NCI-H446 treated with DMSO at 0.1 percent for 48 hours (cell line): ENCODE measurements at places on chromosomes 6 and 20.

GRCh38 chr6:90356012-90356421 is 59.4 kb upstream of the BACH2 start:
- DNase-seq, result no peak

DNA sequence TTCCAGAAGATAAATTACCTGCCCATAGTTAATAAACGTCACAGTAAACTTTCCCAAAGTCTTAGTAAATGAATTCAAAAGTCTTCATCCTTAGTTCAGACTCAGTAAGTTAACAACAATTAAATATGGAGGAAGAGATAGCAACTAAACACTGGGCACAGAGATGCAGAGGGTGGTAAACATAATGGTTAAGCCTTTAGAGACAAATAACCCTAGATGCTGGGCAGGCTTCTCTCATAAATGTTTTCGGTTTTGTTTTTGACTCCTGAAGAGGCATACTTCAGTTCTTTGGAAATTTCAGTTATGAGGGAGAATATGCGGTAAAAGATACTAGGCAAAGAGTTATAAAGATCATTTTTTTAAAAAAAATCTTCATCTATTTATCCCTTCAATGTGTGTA is 369.8 kb downstream of the FRK start:
- DNase-seq, result no peak

GRCh38 chr6:37047689-37048402 is 42.4 kb downstream of the FGD2 start:
- no peak for DNase-seq

DNA sequence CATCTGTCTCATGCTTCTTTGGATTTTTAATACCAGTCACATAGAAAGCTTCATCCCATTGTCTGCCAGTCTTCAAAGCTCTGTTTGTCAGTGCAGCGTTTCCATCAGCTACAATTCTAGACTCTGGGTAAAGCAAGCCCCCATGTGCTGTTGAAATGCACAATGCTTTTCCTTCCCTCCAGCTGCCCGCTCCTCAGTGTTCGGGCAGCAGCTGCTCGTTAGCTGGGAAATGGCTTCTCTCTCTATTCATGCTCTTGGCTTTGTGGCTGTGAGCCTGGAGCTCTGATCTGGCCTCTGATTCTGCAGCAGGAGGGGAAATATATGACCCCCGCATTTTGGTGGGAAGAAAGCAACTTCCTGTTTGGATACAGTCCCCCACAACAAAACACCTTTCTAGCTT is 213.0 kb upstream of the CDYL start:
- no peak for DNase-seq

GRCh38 chr20:17377231-17377630 is 150.4 kb downstream of the PCSK2 start:
- no peak for DNase-seq

- no peak for DNase-seq
Measured at GRCh38 chr6:82891076-82891475, 174.6 kb downstream of the UBE3D start.

GRCh38 chr6:122676688-122677087 is 66.5 kb downstream of the PKIB start:
- DNase-seq, result no peak

- peak; percentile 25 for DNase-seq
Measured at GRCh38 chr6:105318660-105319059, 84.2 kb downstream of the PREP start.

DNA sequence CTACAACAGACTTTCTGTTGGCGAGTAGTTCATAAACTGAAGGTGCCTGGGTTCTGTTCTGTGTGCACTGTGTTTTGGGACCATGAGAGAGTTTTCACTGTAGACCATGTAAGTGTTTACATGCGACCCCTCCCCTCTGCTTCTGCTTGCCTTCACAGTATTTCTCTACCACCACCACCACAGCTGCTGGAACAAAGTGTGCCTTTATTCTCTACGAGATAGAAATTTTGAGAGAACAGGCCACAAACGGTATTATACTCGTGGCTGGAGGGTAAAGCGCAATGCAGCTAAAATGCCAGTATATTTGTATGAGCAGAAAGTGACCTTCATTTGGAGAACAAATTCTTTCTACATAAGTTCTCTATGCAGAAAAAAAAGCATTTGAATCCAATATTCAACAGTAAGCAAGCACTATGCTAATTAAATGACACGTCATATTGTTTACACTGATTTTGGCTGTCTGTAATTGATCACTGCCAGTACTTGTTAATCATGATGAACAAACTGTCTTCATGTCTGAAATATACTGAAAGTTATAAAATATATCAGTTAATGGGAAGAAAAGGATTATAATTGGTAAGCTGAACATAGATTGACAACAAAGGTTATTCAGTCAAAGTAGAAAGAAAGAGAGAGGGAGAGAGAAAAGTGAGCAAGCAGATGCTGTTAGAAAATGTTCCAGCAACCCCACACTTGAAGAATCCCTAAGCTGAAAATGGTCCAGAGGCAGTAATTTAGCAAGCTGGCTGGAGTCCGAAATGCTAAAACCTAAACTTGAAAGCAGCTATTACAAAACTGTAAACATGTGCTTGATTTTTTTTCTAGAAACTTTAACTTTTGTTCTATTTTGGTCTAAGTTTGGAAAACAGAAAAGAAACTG is 8.8 kb downstream of the CLDN20 start:
- peak; percentile 23 for DNase-seq

GRCh38 chr6:16222826-16223225 is 15.6 kb upstream of the GMPR start:
- DNase-seq, result no peak

DNA sequence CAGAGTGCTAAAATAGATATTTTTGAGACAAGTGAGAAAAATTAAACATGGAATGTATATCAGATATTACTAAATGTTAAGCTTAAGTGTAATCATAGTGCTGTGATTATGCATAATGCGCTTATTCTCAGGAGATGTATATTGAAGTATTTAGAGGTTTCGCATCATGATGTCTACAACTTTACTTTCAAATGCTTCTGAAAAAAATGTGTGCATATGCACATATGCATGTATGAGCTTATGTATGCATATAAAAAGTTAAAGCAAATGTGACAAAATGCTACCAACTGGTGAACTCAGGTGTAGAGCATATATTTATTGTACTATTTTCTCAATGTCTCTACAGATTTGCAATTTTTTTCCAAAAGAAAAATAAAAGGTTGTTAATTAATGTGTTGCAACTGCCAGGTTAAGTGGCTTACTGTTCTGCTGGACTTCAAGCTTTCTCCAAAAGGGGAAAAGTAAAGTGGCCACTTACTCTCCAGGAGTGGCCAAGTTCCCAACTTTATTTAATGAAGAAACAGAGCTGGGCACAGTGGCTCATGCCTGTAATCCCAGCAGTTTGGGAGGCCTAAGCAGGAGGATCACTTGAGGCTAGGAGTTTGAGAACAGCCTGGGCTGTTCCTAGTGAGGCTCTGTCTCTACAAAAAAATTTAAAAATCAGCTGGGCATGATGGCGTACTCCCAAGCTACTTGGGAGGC is 48.9 kb downstream of the B4GALT5 start:
- no peak for DNase-seq

- no peak for DNase-seq
Measured at GRCh38 chr20:41534842-41535241, 83.3 kb downstream of the CHD6 start.

GRCh38 chr6:57307850-57308249 is 9.6 kb upstream of the PRIM2 start:
- DNase-seq, result no peak

DNA sequence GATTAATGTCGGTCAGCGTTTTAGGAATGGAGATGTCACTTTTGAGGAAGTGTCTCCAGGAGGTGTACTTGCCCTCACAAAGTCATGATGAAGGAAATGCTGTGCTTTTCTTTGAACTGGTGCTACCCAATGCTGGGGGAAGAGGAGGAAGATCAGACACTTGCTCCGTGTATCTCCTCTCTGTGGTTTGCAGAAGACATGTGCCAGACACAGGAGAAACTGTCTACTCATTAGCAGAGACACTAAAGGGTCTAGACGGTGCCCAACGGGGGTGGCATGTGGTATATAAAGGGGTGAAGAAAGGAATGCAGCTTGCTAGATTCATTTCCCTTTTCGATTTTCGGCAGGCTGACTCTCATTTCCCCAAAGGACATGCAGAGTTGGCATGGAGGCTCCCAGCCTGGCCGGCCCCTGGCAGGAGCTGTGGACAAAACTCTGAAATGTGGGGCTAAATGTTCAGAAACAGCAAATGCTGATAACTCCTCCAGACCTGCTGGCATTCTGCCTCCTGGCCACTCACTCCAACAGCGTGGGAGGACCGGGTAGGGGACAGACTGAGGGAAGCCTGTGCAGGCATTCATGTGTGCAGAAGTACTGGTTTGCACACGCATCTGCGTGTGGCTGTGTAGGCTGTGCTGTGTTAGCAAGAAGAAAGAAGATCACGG is 59.6 kb upstream of the QKI start:
- no peak for DNase-seq

DNA sequence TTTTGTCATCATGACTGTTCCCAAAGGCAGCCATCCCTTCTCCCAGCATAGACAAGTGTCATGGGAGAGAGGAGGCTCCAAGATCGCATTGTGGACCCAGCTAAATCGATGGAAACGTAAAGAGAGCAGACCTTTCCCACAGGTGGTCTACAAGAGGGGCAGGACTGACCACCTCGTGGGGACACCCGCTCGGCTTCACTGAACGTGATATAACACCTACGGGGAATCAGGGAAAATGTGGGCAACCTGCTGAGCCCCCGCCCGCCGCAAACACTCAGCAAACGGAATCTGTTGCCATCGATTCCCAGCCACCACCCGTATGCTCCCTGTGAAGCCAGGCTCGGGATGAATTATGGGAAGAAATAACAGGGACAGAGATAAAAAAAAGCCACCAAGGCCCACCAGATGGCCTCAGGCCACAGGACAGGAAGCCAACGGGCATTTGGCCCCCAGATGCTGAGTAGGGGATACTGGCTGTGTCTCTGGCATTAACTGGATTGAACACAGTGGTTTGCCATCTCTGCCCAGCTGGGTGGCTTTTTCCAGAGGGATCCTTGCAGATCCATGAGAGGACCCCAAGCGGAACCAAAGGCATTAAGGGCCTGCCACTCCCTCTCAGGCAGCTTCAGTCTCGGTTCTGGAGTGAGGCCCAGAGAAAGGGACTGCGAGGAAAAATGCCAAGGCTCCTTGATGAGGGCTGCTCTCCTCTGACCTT is 44.4 kb downstream of the BMP7 start:
- DNase-seq, result no peak

GRCh38 chr20:62417981-62418708 is 9.2 kb downstream of the RBBP8NL start:
- DNase-seq, result no peak

DNA sequence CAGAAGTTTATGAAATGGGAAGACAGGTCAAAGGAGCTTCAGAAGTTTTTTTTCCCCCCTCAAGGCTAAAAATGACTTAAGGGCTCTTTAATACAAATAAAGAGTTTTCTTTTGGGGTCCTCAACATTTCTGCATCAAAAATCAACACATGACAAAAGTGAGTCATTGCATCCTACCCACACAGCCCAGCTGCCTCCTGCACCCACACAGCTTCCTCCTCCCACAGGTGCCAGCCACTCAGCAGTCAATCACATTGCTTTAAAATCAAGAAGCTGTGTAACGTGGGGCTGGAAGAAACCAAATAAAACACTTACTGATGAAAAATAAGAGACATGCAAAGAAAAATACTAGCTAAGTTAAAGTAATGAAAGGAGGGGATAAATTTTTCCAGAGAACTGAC is 68.5 kb downstream of the MAP3K5 start:
- no peak for DNase-seq

GRCh38 chr20:63071541-63072181 is 64.9 kb upstream of the BHLHE23 start:
- DNase-seq, result no peak

- no peak for DNase-seq
Measured at GRCh38 chr6:135117413-135117968, 62.9 kb upstream of the HBS1L start.

DNA sequence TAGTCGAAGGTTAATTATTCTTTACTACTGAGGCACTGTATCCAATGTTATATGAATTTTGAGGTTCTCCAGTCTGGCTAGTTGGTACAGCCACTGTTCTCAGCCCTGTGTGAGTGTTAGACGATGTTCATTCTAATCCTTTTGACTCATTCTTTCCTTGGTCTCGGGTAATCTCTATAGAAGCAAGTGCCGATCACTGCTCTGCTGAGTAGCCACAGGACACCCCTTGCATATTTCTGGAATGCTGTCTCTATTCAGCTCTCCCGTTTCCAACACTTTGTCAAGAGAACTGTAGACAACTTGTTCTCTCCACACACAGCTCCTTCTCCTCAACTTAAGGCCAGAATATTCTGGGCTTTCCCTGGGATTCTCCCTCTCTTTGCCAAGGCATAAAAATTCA is 42.4 kb upstream of the PLCB1 start:
- DNase-seq, result no peak

GRCh38 chr6:17473554-17473953 is 80.2 kb downstream of the CAP2 start:
- peak; percentile 95 for DNase-seq

- no peak for DNase-seq
Measured at GRCh38 chr6:57822896-57823358, 505.5 kb downstream of the PRIM2 start.

- DNase-seq, result no peak
Measured at GRCh38 chr6:12058172-12058961, 46.3 kb downstream of the HIVEP1 start.

DNA sequence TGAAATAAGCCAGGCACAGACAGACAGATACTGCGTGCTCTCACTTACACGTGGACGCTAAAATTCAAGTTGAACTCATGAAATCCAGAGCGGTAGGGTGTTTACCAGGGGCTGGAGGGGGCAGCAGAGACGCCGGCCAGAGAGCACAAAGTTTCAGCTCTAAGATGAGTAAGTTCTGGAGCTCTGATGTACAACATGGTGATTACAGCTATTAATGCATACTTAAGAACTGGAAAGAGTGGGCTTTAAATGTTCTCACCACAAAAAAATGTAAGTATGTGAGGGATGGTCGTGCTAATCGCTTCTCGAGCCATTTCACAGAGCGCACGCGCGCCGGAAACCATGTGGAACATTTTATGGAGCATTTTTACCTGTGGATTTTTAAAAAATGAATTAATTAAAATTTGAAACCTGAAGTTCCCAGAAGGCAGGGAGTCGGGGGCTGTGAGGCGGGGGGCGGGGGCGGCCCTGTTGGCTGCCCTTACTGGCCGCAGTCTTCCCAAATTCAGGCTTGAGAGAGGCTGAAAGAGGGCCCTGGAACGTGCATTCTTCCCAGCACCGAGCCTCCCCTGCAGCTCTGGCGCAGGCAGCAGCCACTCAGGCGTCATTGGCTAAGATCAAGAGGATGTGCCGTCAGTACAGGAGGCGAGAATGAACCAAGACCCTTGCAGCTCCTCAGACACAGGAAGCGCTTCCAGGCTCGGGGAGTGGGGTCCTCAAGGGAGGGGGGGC is 8.5 kb upstream of the SLCO4A1 start:
- no peak for DNase-seq

- no peak for DNase-seq
Measured at GRCh38 chr6:147382945-147383554, 125.4 kb upstream of the SAMD5 start.
